Vagina (tissue), 2 donors: ENCODE measurements at places on chromosomes 13 and 19.

DNA sequence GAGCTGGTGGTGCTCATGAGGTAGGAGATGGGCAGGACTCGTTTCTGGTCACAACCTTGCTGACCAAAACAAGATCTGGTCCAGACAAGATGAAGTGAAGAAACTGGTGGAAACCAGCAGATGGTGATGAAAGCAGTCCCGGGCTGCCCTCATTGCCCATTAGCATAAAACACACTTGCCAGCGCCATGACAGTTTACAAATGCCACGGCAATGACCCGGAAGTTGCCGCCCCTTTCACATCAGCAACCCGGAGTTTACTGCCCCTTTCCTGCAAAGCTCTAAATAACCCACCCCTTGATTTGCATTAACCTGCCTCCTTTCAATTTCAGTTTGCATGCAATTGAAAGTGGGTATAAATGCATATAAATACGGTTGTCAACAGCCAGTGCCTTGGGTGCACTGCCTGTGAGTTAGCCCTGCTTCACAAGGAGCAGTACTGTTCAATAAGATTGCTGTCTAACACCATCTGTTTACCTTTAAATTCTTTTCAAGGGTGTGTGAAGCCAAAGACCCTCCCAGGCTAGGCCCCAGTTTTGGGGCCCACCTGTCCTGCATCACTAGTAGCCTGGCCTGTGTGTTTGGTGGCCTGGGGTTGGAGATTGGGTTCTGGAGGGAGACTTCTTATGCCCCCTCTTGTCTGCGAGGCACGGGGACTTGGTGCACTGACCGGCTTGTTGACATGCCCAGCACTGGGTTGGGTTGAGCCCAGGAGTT is 38.8 kb downstream of the CHST8 start:
- DNase-seq = peak; percentile 22

DNA sequence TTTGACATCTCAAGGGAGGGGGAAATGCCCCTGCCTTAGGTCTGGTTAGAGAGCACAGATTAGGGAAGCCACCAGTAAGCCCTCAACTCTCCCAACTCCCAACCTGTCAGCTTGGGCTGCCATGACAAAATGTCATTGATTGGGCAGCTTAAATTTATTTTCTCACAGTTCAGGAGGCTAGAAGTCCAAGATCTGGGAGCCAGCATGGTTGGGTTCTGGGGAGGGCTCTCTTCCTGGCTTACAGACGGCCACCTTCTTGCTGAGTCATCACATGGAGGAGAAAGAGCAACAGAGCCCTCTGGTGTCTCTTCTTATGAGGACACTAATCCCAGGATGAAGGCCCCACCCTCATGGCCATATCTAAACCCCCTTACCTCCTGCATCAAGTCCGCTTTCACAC is 24.2 kb downstream of the C19orf12 start:
- DNase-seq = no peak

DNA sequence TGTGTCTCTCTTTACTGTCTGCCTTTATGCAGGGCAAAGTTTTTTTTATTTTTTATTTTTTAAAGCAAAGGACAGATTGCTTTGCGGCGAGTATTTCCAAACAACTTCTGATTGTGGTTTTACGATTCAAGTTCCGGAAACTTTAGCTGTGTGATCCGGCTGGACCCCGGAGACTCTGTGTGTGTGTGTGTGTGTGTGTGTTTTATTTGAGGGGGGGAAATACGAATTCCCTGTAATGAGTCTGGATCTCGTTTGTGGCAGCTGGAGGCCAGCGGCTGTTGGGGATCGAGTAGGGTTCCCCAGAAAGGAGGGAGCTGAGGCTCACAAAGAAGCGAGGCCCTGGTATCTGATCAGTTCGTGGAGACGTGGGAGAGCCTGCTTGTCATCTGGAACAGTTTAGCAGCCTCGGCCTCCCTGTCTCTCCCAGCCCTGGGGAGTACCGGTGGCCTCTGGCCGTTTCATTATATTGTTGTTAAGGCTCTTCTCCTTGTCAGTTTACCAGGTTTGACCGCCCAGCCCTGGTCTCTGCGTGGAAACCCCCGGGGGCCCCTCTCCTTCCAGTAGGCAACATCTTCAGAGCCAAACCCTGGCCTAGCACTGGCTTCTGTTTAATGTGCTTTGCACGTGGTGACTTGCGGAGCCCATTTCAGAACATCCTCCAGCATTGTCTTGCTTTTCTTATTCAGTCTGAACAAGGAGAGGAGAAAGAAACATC is 1.3 kb downstream of the FARP1 start:
- DNase-seq = no peak

DNA sequence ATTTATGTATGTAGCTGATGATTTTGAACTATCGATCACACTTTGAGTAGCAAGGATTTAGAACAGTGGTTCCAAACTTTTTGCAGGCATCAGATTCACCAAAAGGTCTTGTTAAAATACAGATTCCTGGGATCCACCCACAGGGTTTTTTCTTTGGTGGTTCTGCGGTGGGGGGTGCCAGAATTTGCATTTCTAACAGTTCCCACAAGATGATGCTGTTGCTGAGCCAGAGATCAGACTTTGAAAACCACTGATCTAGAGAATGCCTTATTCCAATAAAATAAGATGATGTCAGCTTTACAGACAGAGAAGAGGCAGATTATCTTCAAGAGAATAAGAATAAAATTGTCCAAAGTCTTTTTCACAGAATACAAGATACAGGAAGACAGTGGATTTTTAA is 80.9 kb upstream of the SHISA2 start:
- DNase-seq = no peak

DNA sequence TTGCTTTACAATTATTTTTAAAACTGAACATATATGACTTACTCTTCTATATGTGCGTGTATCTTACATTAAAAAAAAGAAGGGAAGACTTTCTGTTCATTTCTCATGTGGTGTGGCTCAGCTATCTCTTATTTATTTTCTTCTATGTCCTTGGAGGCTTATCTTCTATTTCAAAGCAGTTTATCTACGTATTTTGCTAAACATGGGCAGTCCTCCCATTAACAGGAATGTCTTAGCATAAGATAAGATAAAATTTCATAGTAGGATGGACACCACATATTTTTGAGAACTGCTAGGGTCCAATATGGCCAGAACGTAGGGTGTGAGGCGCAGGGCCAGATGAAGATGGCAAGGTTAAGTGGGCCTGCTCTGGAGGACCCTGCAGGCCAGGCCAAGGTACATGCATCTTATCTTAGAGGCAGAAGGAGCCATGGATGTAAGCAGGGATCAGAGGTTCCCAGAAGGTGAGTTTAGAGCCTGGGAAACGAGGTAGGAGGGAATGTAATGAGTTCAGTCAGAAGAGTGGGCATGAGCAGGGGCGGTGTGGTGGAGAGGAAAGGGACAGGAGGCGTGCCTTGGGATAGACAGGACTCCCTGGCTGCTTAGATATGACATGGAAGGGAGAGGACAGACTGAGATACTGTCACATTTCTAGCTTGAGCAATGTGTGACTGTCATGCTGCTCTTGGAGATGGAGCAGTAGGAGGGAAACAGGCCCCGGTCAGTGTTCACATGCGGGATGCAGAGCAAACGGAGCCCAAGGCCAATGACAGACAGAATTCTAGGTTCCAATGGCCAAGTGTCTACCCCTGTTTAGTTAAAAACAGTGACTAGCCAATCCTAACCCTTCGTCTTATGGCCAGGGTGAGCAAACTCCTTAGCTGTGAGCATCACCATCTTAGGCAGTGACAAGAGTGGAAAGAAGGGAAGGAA is 68.6 kb upstream of the MEDAG start:
- no peak for DNase-seq

DNA sequence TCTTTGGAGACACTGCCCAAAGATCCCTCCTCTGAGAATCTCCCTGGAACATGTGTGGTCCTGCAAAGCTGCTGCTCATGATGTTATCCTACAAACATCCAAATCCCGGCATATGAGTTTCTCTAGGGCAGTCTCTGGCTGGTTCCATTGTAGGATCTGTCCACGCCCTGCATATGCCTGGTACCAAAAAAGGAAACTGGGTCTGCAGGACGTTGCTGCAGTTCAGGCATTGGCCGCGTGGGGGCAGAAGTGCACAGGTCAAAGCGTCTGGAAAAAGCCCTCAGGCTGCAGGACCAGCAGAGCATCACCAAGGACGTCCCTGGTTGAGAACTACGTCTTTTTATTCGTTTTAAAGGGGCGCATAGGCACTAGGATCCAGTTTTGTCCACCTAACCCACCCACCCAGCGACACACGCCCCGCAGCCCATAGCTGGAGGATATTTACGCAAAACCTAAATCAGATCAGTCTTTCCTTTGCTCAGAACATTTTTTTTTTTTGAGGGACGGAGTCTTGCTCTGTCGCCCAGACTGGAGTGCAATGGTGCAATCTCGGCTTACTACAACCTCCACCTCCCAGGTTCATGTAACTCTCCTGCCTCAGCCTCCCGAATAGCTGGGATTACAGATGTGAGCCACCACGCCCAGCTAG is 12.9 kb upstream of the ZNF564 start:
- DNase-seq = no peak

DNA sequence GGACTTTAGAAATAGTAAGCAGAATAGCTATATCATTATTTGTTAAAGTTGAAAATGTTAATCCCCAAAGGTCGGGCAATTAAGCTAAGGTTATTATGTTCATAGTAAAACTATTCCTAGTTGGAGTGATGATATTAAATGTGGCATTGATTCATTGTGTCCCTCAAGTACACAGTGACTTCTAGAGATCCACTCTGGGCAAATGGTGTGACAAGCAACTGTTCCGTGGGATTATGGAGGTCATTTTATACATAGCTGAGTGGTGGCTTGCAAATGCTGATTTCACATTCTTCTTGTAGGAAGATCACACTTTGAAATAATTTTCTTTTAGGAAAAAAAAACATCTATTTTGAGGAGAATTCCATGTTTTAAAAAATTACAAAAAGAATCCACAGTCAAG is 317.8 kb downstream of the ATP8A2 start:
- DNase-seq = no peak

DNA sequence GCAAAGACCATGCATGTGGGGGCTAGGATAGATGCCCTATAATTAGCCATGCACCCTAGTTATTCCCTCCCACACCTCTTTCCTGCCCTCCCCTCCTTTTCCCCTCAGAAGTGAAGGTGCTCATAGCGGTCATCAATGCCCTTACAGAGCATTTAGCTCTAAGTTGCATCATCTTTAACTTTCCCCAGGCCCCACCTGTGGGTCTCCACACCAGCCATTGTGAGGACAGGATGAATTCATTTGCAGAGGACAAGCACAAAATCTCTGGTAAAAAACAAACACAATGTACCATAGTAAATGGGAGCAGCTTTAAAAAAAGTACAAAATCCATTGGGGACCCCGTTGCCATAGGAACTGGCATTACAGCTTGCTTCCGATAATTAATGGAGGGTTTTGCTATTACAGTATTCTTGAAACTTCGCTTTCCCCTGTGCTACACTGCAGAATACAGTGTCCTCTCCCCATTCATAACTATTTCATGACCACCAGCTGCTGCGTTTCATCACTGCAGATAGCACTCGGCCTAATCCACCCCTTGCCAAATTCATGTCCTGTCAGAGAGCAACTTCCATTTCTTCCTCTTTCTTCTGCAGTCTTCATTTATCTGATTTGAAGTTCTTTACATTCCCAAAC is 110.5 kb downstream of the ZDHHC20 start:
- no peak for DNase-seq

DNA sequence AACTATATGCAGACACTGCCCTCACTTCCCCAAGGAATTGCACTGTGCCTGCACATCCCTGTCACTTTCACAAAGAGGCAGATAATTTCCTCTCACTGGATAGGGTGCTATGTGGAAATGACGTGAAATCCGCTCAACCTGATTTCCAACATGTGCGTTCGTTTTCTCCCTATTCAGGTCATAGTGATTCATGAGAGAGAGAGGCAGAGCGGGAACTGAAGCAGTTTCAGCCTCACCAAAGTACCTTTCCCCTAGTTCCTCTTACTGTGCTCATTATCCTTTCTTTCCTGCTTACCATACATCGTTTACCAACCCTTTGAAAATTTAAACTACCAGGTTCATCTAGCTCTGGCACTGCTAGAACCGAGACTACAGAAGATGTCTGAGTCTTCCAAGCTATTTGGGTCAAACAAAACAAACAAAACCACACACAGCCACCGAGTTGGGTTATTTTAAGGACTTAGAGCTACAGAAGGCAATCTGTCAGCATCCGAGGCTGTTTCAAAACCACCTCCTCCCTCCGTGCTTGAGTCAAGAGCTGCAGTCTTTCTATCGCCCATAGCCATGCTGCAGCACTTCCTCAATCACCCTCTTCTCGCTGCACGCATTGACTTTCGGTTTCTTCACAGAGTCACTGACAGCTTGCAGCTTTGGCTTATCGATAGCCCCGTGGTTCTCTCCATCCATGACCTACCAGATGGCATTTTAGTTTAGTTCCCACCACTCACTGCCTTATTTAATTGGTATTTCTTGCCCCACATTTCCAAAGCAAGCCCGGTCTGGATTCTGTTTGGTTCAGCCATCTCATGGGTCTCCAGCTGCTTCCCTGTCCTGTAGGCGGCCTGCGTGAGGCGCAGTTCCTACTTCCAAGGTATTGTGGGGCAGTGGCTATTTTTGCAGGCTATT is 1395.8 kb downstream of the EFNB2 start:
- DNase-seq = no peak

- no peak for DNase-seq
Observed at GRCh38 chr19:35138305-35138892, at the start of gene FXYD1. FXYD1 (plus strand) TSS chr19:35138824; CDS start chr19:35140080, 1,256 bp downstream.

DNA sequence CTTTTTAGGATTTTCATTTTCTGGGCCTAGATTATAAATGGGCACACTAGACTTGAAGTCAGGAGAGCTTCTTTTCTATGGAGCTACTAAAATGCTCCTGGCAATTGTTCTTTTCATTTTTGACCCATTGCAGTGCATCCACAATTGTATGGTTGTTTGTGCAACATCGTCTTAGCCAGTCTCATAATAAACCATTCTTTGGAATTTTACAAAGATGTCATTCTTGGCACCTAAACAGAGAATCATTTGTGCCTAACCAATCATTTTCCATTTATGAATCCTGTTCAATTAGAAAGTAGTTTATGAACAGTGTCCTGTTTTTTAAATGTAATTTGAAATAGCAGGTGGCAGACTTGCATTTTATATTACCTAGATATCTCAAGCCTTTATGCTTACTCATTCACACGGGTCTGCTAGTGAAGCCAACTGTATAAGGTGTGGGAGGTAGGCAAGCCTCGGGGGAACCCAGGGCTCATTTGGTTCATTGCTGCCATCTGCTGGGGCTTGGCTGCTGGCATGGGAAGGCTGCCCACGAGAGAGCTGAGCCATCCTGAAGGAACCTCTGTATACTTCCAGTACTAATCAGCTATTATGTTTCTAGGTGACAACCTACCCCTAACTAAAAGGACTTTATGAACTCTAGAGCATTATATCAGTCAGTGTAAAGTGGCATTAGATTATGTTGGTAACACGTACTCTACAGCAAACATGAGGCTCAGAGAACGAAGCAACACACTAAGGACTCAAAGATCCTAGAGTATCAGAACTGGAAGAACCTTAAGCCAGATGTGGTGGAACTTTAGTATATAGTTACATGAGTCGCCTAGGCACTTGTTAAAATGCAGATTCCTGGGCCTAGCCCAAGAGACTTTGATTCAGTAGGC is 60.0 kb downstream of the TPT1 start:
- no peak for DNase-seq

GRCh38 chr13:106377931-106378662 is 157.4 kb downstream of the EFNB2 start:
- no peak for DNase-seq

- DNase-seq = no peak
Observed at GRCh38 chr19:11295665-11296245, at the start of gene TSPAN16. TSPAN16 (plus strand) TSS chr19:11296160; CDS start chr19:11296298, 138 bp downstream.

GRCh38 chr19:45800070-45800553 is 7.5 kb upstream of the DMWD start:
- no peak for DNase-seq
